Neural cell (in vitro differentiated cells): ENCODE measurements at places on chromosomes 3 and 15. TPM values are rescaled to one million over a fixed set of nuclear protein-coding genes. Genes with fewer than 3 reads are reported as not detected.

Gene ABCF3
- 40.3 and 52.6 TPM in 2 replicates for polyA plus RNA-seq

Gene PPARG
- 0.35 and 0.54 TPM in 2 replicates for polyA plus RNA-seq

Gene LEKR1
- polyA plus RNA-seq = 0.14 and 2.7 TPM in 2 replicates

Gene MYO5C
- polyA plus RNA-seq = 0.44 and 0.77 TPM in 2 replicates

Gene ZPLD1
- polyA plus RNA-seq = 0.50 TPM in 1 of 2 replicates, not detected in the other

Gene TXNRD3
- polyA plus RNA-seq = 2.2 and 2.5 TPM in 2 replicates

Gene ROBO1
- polyA plus RNA-seq = 183 and 202 TPM in 2 replicates
